ENCODE measurements at places on chromosomes 2 and 18.
A peak's percentile ranks its signal among the peaks of the same experiment; 100 is the strongest.

DNA sequence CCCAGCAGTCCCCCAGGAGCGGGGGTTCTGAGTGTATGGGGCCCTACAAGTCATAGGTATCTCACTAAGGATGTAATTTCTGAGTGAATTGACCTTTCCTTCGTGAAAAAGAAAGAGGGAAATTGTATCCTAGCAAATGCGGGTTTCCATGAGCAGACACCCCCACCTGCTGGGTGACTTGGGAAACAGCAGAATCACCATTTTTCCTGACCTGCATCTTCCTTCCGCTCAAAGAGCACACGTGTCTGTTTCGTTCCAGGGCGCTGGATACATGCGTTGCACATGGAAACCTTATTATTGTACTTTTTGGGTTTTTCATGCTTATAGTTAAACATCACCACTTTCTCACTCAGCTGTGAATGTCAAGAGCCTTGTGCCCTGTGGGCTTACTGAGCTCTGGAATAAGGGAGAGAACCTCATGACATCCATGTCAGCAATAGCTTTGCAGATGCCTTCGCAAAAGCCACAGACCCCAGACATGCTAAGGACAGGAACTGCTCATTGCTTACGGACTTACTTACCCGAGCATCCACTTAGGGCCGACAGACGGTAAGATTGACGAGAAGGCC, 132.8 kb downstream of the TPO start:
- DNase-seq: peak; percentile 53

DNA sequence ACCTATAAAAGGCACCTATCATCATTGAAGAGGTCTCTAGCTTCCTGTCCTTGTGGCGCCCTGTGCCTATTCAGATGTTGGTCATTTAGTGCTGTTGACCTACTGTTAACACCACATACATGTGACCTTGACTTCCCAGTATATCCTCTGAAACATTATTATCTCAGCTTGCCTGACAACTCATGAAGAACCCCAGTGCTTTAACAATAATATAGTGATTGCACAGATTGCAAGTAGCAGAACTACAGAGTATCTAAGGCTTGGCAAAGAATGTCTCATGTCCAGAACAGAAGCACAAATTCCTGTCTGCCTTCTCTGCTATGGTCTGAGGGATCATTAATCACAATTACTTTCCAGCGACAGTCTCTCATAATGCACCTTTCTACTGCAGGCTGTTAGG, 165.3 kb downstream of the LCLAT1 start:
- DNase-seq: no peak

DNA sequence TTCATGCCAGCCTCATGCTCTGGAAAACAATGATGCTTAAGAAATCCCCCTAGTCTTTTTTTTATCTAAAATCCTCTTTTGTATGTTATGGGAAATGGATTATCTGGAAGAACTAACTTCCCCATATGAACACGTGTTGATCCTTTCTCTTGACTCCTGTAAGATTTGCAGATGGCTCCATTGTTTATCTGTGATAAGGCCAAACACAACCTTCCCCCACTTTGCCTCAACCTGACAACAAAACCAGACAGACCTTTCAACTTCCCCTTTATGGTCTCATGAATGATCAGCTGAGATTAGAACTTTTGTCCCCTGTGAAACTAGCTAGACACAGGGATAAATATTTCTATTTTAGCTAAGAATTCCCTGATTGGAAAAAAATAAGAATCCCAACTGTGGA, 828.0 kb upstream of the CDH2 start:
- no peak for DNase-seq

DNA sequence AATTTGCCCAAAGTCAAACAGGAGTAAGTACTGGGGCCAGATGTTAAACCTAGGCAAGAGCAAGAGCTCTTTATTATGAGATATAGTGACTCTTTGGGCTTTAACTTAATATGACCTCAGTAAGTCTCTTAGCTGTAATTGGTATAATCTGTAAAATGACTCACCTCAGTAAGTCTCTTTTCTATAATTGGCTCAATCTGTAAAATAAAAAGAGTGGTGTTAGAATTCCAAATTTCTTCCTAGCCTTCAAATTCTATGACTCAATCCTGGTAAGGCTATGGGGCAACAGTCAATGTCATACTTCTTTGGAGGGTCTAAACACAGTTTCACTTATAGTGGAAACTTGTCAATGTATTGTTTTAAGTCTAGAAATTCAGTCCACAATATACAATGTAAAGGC, 1608.9 kb upstream of the PIK3C3 start:
- DNase-seq: no peak

DNA sequence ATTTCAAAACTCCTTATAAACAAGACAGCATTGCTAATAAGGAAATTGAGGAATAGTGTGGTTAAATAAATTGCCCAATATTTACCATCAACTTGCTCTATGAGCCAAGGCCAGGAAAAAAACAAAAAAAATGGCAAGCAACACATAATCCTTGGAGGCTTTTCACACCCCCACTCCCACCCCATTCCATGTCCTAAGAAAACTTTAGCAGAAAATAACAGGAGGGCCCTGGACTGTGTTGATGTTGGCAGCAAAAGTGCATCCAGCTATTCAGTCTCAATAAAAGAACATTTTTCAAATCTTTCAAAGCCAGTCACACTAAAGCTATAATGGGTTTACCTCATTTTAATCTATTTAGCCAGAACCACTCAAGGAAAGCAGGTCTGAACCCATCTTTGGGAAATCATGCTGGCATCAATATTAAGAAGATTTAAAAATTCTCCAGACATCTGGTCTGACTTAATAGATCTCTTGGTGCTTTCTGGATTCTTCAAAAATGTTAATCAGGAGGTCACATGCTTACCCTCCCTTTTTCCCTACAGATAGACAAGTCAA, 34.6 kb upstream of the STK17B start:
- DNase-seq: peak; percentile 14

- no peak for DNase-seq
Measured at GRCh38 chr2:131425231-131425941, 50.5 kb upstream of the TUBA3D start.

GRCh38 chr18:46337271-46337670, 233.1 kb downstream of the HAUS1 start:
- no peak for DNase-seq

GRCh38 chr2:46590319-46590718, 111.0 kb downstream of the TMEM247 start:
- DNase-seq: no peak

DNA sequence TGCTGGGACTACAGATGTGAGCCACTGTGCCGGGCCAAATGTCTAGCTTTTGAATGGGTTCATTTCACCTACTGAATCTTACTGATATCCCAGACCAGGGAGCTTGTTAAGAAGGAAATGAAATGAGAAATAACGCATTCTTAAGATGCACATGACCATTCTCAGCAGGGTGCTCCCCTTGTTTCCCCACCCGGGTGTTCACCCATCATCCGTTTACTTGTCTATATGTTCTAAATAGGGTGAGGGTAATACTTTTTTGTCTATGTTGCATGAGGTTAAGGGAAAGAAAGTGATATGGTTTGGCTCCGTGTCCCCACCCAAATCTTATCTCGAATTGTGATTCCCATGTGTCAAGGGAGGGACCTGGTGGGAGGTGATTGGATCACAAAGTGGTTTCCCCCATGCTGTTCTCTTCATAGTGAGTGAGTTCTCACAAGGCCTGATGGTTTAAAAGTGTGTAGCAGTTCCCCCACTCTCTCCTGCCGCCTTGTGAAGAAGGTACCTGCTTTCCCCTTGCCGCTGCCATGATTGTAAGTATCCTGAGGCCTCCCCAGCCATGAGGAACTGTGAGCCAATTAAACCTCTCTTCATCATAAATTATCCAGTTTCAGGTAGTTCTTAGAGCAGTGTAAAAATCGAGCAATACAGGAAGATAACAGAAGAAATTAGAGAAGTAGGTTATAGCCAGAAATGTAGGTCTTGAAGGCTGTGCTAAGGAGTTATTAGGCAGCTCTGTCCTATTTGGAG, 129.1 kb downstream of the DDX1 start:
- no peak for DNase-seq

- DNase-seq: no peak
Measured at GRCh38 chr2:240460781-240461431, 25.4 kb downstream of the GPC1 start.

DNA sequence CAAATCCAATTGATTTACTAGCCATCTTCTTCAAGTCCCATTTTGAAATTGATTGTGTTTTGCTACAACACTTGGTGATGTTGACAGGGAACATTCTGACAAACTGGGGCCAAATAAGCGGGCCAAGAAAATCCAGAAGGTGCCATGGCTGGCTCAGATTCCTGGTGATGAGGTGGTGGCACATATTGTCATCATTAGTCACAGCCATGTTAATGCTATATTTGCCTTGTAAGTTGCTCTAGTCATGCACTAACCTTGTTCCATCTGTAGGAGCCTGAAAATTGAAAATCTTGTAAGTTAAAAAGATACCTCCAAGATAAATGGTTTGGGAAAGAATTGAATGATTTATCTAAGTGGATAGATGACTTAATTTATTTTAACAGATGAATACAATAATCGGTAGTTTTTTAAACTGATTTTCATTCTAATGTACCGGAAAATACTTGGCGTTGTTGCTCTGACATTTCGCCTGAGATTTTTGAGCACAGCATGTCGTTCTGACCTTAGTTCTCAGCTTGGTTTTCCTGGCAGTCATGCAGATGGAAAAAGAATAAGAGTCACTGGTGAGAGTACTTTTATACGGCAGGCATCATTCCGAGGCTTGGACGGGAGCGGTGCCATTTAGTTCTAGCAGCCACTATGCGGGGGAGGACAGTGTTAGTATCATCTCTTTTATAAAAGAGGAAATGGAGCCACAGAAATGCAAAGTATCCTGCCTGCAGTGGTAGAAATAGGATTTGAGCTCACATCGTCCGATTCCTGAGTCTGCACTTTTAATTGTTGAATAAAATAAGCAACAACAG, 133.9 kb downstream of the ZNF532 start:
- DNase-seq: no peak

DNA sequence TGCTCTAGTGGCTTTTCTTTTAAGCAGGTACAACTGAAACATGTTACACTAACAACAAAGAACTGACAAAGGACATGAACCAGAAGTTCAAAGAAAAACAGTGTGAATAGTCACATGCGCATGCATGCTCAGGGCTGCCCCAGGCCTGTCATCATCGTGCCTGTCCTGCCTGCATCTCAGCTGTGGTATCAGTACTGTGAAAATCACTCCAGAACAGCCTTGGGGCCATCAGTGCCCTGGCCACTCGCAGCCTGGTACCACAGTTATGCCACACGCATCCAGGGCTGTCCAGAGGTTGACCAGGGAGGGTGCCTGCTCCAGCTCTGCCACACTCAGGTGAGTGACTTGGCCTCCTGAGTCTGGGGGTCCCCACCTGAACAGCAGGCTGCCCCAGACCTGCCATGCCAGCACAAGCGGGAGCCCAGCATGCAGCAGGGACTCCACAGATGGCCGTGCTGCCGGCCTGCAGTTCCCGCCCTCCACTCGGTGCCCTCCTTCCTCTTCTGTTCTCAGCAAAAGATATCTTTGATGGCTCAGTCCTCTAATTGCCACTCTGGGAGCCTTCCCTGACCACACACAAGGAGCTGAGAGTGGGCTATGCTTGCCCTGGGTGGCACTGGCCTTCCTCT, 12.3 kb downstream of the LIMS2 start:
- DNase-seq: no peak

DNA sequence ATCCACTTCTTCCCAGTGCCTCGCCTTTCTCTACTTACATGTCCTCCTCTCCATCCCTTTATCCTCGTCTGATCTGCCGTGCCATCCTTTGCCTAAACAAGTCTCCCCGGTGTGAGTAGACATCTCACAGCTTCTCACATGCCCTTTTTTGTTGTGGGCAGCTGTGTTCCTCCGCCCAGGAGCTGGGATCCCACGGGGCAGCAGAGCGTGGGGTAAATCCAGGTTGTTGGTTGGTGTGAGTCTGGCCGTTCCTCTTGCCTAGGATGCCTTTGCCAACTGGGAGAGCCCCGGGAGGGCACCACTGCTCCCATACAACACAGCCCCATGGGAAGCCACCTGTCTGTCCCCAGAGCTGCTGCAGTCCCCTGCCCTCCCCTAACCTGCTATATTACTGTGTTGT, 22.4 kb downstream of the SLC30A3 start:
- no peak for DNase-seq

- no peak for DNase-seq
Measured at GRCh38 chr2:54254180-54254579, 1.8 kb downstream of the TSPYL6 start.

GRCh38 chr2:127371037-127371436, 16.7 kb downstream of the MAP3K2 start:
- no peak for DNase-seq

DNA sequence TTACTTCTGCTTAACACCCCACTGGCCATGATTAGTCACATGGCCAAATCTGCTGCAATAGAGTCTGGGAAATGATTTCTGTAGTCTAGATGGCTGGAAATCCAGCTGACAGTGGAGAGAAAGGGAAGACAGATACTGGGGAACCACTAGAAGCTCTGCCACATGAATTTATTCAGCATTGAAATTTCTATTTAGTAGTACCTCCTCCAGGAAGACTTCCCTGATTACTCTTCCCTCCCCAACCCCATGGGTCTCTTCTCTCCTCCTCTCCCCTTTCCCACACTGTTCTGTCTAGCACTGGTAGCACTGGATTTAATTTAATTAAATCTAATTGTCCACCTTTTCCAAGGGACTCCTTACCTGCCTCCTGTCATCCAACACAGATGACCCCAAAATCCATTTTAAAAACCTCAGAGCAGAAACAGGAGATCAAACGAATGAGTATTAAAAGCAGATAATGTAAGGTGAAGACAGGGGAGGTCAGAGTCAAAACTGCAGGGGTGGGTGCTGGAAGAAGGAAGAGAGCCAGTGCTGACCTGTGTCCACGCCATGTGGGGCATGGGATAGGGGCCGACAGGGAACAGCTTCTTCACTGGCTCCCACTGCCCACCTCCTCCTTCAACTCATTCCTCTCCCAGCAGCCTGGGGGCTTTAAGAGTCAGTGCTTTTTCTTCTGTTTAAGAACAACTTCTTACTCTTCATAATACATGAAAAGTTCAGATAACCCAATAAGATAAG, 169.2 kb upstream of the HS6ST1 start:
- DNase-seq: no peak

DNA sequence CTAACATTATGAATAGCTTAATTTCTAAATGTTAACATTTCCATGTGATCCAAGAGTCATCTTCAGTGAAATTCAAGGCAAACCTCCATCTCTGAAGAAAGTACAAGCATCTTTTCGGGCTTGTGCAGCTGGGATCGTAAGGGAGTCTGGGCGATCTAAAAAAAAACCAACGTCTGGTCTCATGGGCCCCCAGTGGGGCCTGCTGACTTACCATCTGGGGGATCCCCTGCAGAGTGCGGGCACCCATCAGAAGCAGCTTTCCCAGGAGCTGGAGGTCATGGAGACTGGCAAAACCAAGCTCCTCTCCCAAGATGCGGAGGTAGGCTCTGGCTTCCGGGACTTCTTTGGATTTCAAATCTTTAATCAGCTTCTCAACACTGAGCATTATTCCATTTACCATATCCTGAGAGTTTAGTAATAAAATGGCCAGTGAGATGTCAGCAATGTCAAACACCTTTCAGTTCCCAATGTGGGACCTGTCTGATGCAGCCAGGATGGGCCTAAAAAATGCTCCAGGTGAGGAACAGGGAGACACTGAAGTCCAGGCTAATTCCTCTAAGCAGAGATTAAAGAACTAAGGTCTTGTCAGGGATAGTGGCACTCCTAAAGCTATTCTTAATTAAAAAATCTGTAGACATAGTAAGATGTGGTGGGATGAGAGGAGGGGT, 19.0 kb downstream of the APOB start:
- no peak for DNase-seq
